ENCODE measurements at places on chromosomes 4 and X.
A peak's percentile ranks its signal among the peaks of the same experiment; 100 is the strongest.

DNA sequence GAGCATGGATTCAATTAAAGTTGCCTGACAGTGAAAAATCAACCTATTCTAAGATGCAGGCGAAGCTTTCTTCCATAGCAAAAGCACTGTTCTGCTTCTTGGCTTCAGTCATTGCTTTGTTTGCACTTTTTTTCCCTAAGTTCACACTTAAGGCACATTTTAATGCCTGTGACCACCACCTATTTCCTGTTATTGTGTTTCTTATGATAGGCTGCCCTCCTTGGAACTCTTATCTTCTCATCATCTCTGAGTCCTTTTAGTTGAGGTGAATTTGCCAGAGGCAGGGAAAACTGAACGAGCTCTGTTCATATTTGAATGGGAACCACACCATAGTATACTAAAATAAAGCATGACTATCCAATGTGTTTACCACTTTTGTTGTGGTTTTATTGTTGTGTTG lies 119.8 kb downstream of the SPCS3 start:
- no peak for DNase-seq

DNA sequence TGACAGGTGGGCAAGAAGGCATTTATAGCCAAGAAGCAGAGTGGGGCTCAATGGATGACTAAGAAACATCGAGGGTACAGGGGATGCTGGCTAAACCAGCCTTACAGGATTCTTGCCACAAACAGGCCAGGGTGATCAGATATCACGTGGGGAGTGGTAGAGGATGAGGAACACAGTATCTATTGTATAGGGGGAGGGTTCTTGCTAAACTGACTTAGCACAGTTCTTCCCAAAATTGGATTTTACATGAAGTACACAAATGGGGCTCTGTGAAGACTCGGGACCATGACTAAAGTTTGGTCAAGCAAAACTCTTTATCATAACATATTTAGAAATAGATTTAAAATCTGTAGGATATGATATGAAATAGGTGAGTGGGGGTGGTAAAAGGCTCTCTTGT lies 144.0 kb upstream of the ATOH1 start:
- DNase-seq = no peak

GRCh38 chrX:42978655-42979379 lies 200.9 kb upstream of the PPP1R2C start:
- no peak for DNase-seq

DNA sequence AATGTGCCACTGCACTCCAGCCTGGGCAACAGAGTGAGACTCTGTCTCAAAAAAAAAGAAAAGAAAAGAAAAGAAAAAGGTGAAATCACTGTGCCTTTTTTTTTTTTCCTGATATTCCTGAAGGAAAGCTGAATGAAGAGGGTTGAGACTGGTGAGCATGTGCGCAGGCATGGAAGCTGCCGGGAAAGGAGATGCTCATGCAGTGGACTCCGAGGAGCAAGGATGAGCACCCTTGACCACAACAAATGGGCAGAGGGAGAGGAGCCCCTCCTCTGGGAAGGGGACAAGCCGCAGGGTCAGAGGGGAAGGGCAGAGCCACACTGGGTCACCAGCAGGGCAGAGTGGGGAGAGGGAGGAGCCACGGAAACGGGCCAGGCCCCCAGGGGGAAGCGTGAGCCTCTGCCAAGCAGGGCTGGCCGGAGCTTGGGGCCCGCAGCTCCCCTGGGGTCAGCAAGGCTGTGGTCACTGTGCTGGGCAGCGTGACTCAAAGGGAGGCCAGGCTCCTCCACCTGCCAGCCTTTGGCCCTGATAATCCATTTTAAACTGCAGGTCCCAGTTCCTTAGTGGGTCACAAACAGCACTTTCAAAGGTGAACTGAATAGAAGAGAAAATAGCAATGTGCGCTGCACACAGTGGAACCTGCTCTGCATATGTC lies 79.8 kb downstream of the NAT8L start:
- DNase-seq = no peak

- DNase-seq = no peak
Measured at GRCh38 chr4:20987191-20987590, 286.9 kb downstream of the PACRGL start.

- DNase-seq = no peak
Measured at GRCh38 chr4:179664430-179665027, 2222.3 kb upstream of the AGA start.

DNA sequence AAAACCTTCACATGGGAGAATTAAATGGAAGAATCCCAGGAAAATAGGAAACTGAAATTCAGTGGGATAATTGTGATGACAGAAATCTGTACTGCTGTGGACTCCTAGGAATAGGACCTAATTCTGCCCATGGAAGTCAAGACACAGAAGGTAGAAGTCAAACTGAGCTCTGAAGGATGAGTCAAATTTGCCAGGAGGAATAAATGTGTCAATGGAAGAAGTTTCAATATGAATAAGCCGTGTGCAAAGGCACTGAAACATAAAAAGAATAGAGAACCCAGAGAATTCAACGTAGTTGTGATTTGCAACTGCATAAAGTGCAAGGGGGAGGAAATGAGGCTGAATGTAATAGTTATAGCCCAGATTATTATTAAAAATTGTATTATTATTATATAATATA lies 11.6 kb downstream of the ENAM start:
- DNase-seq = no peak

DNA sequence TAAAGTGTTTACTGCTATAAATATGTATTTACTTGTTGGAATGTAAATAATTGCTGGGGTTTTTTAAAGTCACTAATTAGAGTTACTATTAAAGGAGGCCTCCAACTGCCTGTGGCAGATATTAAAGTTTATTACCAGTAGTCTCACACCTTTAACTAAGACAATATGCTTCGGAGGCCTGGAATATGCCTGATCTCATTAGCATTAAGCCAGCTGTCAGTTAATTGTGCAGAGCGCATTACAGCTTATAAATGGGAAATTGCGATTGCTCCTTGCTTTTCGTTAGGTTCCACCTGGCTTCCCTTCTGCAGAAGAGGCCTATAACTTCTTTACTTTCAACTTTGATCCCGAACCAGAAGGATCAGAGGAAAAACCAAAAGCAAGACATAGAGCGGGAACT lies 41.3 kb downstream of the CC2D2A start:
- DNase-seq = no peak

GRCh38 chr4:77872723-77873445 lies 10.3 kb downstream of the MRPL1 start:
- no peak for DNase-seq

GRCh38 chr4:138408758-138409157 lies 166.6 kb upstream of the SLC7A11 start:
- no peak for DNase-seq

GRCh38 chr4:77765720-77766119 lies 53.4 kb downstream of the CNOT6L start:
- DNase-seq = no peak

DNA sequence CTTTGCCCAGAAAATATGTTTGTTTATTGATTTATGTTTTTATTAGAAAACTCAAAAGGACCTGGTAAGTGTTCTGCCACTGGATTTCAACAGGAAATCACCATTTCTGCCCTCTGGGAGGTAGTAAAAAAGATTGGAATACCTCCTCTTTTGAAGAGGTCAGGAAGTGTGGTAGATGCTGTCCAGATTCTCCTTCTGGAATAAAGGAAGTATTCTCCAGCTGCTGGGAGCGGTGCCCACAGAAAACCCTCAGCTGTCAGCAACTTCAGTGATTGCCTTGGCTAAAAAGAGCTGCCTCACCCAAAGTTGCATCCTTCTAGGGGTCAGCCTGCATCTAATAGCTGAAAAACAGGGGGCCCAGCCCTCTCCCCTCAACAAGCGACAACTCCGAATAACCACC lies 13.8 kb upstream of the ZNF674 start:
- DNase-seq = peak; percentile 40

DNA sequence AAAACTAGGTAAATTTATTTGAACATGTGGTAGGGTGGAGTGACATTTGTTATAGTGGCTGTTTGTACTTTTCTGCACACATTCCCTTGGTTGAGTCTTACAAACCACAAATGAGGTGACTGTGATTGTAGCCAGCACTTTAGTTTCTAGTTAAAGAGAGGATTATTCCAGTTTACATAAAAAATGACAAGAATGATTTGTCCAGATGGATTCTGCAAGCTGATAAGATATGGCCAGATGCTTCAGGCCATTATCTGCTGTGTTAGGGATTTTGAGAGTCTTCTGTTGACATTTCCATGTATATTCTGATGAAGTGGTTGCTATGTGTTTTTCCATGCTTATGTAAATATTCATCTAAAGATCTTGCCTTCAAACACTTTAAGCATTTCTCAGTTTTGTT lies 31.0 kb upstream of the PDE5A start:
- DNase-seq = no peak

GRCh38 chrX:107880054-107880610 lies 54.5 kb downstream of the MID2 start:
- no peak for DNase-seq

DNA sequence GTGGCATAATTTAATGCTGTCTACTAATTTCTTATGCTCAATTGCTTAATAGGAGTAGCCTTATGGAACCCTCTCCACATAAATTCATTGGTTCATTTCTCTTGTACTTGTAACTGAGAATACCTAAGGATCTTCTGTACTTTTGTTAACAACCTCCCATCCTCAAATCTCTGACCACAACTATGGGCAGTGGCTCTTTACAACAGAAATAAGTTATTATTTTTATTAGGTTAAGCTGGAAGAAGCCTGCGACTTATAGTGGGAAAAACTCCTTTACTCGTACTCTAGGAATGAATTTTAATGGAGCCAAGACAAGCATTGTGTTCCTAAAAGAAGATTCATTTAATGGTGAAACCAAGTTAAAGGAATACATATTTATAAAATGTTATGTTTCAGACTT lies 337.1 kb upstream of the CTSO start:
- DNase-seq = no peak

GRCh38 chr4:111689731-111690130 lies 455.5 kb upstream of the FAM241A start:
- DNase-seq = no peak

DNA sequence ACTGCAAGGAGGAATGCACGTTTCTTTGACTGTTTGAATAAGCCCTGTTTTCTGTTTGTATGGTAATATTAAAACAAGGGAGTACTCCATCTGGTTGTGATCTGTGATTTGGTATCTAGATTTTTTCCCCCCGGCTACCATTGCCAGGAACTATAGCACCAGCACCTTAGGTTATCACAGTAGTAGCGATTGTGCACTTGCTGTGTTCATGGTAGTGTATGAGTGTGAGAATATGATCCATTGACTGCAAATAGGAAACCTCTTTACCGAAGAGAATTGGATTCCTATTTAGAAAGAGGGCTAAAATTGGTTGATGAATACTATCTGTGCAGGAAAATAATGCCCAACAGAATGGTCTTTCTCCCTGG lies 69.9 kb downstream of the LARP7 start:
- no peak for DNase-seq

DNA sequence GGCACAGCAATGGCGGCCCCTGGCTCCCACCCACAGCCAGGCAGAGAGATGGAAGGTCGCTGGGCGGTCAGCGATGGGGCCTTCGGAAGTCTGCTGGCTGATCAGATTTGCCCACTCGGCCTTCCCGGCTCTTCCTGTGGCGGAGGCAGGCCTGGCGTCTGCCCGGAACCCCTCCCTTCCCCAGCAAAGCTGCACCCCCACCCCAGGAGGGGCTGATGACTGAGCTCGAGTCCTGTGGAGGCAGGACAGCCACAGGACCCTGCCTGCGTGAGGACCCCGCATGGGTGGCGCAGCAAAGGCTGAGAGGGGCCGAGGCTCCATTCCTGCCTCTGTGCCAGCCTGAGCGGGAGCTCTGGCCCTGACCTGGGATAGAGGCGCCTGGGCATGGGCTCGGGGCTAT lies 34.8 kb downstream of the TACC3 start:
- DNase-seq = no peak

- DNase-seq = no peak
Measured at GRCh38 chrX:100264200-100264599, 145.9 kb downstream of the PCDH19 start.

DNA sequence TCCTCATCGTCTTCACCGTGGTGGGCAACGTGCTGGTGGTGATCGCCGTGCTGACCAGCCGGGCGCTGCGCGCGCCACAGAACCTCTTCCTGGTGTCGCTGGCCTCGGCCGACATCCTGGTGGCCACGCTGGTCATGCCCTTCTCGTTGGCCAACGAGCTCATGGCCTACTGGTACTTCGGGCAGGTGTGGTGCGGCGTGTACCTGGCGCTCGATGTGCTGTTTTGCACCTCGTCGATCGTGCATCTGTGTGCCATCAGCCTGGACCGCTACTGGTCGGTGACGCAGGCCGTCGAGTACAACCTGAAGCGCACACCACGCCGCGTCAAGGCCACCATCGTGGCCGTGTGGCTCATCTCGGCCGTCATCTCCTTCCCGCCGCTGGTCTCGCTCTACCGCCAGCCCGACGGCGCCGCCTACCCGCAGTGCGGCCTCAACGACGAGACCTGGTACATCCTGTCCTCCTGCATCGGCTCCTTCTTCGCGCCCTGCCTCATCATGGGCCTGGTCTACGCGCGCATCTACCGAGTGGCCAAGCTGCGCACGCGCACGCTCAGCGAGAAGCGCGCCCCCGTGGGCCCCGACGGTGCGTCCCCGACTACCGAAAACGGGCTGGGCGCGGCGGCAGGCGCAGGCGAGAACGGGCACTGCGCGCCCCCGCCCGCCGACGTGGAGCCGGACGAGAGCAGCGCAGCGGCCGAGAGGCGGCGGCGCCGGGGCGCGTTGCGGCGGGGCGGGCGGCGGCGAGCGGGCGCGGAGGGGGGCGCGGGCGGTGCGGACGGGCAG lies 792 bp downstream of the ADRA2C start:
- DNase-seq = peak; percentile 32

- no peak for DNase-seq
Measured at GRCh38 chrX:154605566-154605965, 13.5 kb downstream of the CTAG1B start.

GRCh38 chrX:45714866-45715265 lies 514.2 kb upstream of the DIPK2B start:
- no peak for DNase-seq

DNA sequence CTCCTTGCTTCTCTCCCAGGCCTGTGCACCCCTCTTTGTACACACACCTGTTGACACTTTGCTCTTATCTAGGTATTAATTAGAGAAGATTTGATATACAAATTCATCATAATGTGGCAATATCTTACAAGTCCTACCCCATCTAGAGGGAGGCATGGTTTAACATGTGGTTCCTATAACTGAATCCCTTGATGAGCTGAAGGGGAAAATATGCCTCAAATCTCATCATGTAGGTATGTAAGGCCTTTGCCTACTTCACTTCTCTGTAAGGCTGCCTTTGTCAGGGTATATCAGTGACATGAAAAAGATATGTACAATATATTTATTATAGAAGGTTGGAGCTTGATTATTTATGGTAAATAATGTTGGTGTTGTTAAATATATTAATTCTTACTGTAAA lies 31.9 kb downstream of the HTR2C start:
- no peak for DNase-seq

DNA sequence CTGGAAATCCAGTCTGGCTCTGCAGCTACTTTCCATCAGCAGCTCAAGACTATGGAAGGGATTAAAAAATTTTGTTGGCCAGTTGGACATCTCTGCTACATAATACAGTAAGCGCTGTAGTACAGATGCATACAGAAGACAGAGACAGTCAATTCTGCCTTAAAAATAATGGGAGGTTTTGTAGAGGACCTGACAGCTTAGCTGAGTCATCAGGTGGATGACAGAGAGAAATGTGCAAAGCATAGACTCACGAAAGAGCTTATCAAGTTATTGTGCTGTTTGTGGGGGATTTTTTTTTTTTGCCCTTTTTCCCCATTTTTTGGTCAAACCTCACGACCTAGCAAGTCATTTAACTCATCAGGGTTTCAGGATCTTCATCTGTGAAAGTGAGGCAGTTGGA lies 149.0 kb upstream of the SCML1 start:
- no peak for DNase-seq

- no peak for DNase-seq
Measured at GRCh38 chr4:4624276-4624897, 82.5 kb upstream of the STX18 start.
